ENCODE measurements at places on chromosomes 13 and 19.

GRCh38 chr13:91470084-91470621, 71.7 kb downstream of the GPC5 start:
- no peaks in the 10 kb centered on the region for H3K4me1 ChIP-seq
- H3K4me3 ChIP-seq = no peak overlapping the region
- H3K27me3 ChIP-seq = no peaks in the 10 kb centered on the region
- no peaks in the 10 kb centered on the region for H3K36me3 ChIP-seq
- no peak for DNase-seq

GRCh38 chr19:13959141-13959961, 7.0 kb downstream of the DCAF15 start:
- H3K4me3 ChIP-seq = no peak overlapping the region
- no peak overlapping the region for H3K27ac ChIP-seq
- DNase-seq = no peak
- H3K27me3 ChIP-seq = no peaks in the 10 kb centered on the region
- H3K36me3 ChIP-seq = peaks cover 99% of the 10 kb centered on the region

- peaks cover 9% of the 10 kb centered on the region for H3K4me1 ChIP-seq
- H3K36me3 ChIP-seq = no peaks in the 10 kb centered on the region
- H3K27ac ChIP-seq = no peak overlapping the region
- no peaks in the 10 kb centered on the region for H3K27me3 ChIP-seq
Observed at GRCh38 chr13:50244713-50245574, 229.7 kb downstream of the KCNRG start.

GRCh38 chr13:74979703-74980102, 502.3 kb downstream of the TBC1D4 start:
- no peak overlapping the region for H3K27ac ChIP-seq
- no peaks in the 10 kb centered on the region for H3K27me3 ChIP-seq
- no peaks in the 10 kb centered on the region for H3K4me1 ChIP-seq
- H3K4me3 ChIP-seq = no peak overlapping the region

- H3K27ac ChIP-seq = no peak overlapping the region
- H3K4me1 ChIP-seq = no peaks in the 10 kb centered on the region
- H3K4me3 ChIP-seq = no peak overlapping the region
- no peaks in the 10 kb centered on the region for H3K27me3 ChIP-seq
- DNase-seq = no peak
- no peaks in the 10 kb centered on the region for H3K36me3 ChIP-seq
Observed at GRCh38 chr13:106681997-106682396, 114.1 kb upstream of the ARGLU1 start.

GRCh38 chr13:72853000-72853399, 71.1 kb downstream of the PIBF1 start:
- no peak overlapping the region for H3K27ac ChIP-seq
- DNase-seq = no peak
- no peak overlapping the region for H3K4me3 ChIP-seq
- peaks cover 22% of the 10 kb centered on the region for H3K36me3 ChIP-seq
- no peaks in the 10 kb centered on the region for H3K27me3 ChIP-seq
